ENCODE measurements at places on chromosomes 13 and 19. TPM values are rescaled to one million over a fixed set of nuclear protein-coding genes. Genes with fewer than 3 reads are reported as not detected.
A peak's percentile ranks its signal among the peaks of the same experiment; 100 is the strongest.

GRCh38 chr19:46374536-46375475 is 27.9 kb downstream of the PPP5C start:
- no peak for DNase-seq
- peaks cover 44% of the 10 kb centered on the region for H3K36me3 ChIP-seq

GRCh38 chr19:45827459-45828093 is 12.5 kb upstream of the RSPH6A start:
- no peaks in the 10 kb centered on the region for H3K27me3 ChIP-seq
- DNase-seq: no peak
- peaks cover 67% of the 10 kb centered on the region for H3K36me3 ChIP-seq

GRCh38 chr13:46313432-46314257 is 73.4 kb downstream of the RUBCNL start:
- H3K36me3 ChIP-seq: peaks cover 45% of the 10 kb centered on the region
- peak overlapping the region; percentile 65 for H3K4me3 ChIP-seq
- H3K4me1 ChIP-seq: peaks cover 15% of the 10 kb centered on the region
- DNase-seq: peak; percentile 60
- peak overlapping the region; percentile 80 for H3K27ac ChIP-seq

GRCh38 chr13:24631922-24632321 is 48.3 kb upstream of the ATP12A start:
- H3K27me3 ChIP-seq: no peaks in the 10 kb centered on the region
- H3K36me3 ChIP-seq: no peaks in the 10 kb centered on the region
- H3K4me1 ChIP-seq: peaks cover 18% of the 10 kb centered on the region
- DNase-seq: no peak
- no peak overlapping the region for H3K4me3 ChIP-seq

DNA sequence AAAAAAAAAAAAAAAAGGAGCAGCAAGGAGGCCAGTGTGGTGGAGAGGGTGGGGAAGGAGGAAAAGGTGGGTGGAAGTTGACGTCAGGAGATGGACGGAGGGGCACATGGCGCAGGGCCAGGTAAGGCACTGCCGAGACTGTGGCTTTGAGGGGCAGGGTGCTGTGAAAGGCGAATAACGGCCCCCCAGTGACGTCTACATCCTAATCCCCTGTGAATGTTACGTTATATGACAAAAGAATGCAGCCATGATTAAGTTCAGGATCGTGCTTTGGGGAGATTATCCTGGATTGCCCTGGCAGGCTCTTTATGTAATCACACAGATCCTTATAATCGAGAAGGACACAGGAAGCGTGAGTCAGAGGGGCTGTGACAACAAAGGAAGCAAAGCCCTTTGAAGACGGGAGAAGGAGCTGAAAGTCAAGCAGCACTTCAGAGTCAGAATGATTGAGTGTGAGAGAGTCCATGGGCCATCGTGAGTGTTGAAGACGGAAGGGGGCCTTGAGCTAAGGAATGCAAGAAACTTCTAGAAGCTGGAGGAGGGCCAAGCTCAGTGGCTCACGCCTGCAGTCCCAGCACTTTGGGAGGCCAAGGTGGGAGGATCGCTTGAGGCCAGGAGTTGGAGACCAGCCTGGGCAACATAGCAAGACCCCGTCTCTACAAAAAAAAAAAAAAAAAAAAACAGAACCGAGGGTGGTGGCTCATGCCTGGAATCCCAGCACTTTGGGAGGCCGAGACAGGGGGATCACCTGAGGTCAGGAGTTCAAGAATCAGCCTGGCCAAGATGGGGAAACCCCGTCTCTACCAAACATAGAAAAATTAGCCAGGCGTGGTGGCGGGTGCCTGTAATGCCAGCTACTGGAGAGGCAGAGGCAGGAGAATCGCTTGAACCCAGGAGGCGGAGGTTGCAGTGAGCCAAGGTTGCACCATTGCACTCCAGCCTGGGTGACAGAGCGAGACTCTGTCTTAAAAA is 13.8 kb upstream of the CEACAM16 start:
- no peaks in the 10 kb centered on the region for H3K36me3 ChIP-seq
- no peak overlapping the region for H3K4me3 ChIP-seq
- DNase-seq: peak; percentile 67
- peaks cover 16% of the 10 kb centered on the region for H3K27me3 ChIP-seq

DNA sequence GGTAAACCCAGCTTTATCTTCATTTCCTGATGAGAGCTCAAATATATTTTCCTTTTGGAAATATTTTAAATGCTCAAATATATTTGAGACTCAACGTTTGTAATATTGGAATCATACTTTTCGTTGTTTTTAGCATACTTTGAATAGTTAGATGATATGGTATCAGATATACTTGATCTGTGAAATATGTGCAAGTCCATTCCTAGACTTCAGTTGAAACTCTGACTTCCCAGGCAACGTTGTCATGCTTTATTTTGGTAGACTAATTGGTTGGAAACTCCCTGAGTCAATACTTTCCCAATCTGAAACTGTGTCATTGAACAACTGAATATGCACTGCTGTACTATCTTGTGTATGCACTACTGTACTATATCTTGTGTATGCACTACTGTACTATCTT is 378.5 kb downstream of the MYO16 start:
- no peak for DNase-seq
- no peak overlapping the region for H3K27ac ChIP-seq
- H3K4me3 ChIP-seq: no peak overlapping the region

- no peaks in the 10 kb centered on the region for H3K27me3 ChIP-seq
- no peak overlapping the region for H3K4me3 ChIP-seq
- H3K4me1 ChIP-seq: peaks cover 19% of the 10 kb centered on the region
- H3K36me3 ChIP-seq: peaks cover 55% of the 10 kb centered on the region
- H3K27ac ChIP-seq: no peak overlapping the region
These were observed 12.8 kb downstream of the N4BP2L2 start for GRCh38 chr13:32525766-32526165.

DNA sequence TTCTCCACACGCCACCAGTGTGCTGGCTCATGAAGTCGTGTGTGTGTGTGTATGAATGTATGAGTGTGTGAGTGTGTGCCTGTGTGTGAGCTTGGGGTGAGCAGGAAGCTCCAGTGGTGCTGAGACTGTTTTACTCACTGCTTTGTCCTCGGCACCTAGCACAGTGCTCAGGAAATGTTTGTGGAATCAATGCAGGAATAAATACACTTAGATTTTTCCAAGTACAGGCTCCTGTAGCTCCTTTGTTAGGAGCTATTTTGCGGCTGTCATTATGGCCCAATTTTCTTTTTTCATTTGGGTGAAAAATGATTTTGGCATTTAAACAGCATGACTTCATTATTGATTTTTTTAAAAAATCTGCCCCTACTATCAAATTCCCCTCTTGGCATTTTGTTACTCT is 193.5 kb upstream of the KL start:
- no peaks in the 10 kb centered on the region for H3K36me3 ChIP-seq
- no peak overlapping the region for H3K27ac ChIP-seq
- H3K4me1 ChIP-seq: no peaks in the 10 kb centered on the region
- H3K27me3 ChIP-seq: peaks cover 4% of the 10 kb centered on the region
- no peak for DNase-seq

DNA sequence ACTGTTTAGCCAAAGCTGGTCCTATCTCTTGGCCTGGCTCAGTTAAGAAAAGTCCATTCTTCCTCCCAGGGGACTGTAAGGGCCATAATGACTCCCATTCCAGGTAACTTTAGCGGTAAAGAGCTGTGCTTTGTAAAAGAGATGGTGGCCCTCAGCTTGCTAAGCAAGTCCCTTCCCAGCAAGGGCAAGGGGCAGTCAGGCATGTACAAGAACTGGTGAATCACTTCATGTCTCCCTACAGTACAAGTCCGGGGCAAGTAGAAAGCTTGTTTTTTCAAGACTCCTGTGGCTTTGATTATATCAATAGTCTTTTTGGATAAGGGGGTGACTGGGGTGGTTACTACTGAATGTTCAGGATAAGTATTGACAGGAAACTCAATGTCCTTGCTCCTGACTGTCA is 88.9 kb downstream of the SLC25A15 start:
- H3K27ac ChIP-seq: no peak overlapping the region
- H3K36me3 ChIP-seq: peaks cover 68% of the 10 kb centered on the region
- H3K4me1 ChIP-seq: peaks cover 13% of the 10 kb centered on the region
- no peak for DNase-seq
- H3K4me3 ChIP-seq: no peak overlapping the region
- no peaks in the 10 kb centered on the region for H3K27me3 ChIP-seq

GRCh38 chr13:111317571-111318345 is 2.7 kb upstream of the TEX29 start:
- peaks cover 3% of the 10 kb centered on the region for H3K36me3 ChIP-seq
- DNase-seq: no peak
- H3K4me3 ChIP-seq: no peak overlapping the region
- no peaks in the 10 kb centered on the region for H3K27me3 ChIP-seq
- no peak overlapping the region for H3K27ac ChIP-seq
- no peaks in the 10 kb centered on the region for H3K4me1 ChIP-seq

DNA sequence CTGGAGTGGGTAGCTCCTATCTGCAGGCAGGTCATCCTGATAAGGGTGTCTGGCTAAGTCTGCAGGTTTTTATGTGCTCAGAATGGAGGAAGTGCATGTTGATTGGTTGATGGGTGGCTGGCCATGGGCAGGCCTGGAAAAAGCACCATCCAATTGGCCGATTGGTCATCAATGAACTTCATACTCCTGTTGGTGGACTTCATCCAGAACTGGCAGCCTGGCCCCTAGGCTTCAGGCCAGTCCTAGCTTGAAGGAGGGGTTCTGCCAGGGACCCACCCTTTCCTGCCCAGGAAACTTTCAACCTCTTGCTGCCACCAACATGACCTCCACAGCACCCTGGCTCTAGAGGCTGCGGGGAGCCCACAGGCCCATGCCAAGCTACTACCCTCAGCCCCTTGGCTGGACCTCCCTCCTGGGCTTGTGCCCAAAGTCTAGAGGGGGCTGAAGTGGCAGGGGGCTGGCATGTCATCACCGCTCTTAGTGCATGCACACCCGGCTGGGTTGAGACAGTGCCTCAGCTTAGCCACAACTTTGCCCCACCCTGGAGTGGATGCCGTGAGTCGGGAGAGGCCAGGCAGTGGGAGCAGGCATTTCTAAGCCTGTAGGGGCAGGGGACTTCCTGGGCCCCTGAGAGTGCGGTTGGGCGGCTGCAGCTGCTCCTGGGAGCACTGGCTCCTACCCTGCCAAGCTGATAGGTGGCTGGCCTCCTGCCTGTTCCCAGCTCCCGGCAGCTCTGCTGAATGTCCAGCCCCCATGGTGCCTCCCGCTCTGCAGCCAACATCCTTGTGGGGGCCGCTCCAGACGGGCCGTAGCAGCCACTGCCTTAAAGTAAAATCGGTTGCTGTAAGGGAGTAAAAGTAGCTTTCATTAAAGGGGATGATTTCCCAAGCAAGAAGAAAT is 13.2 kb downstream of the DNAJC15 start:
- no peak overlapping the region for H3K27ac ChIP-seq
- no peaks in the 10 kb centered on the region for H3K27me3 ChIP-seq
- H3K4me3 ChIP-seq: no peak overlapping the region
- peaks cover 26% of the 10 kb centered on the region for H3K4me1 ChIP-seq
- DNase-seq: no peak

- H3K27me3 ChIP-seq: no peaks in the 10 kb centered on the region
- no peak for DNase-seq
- H3K4me3 ChIP-seq: no peak overlapping the region
- H3K27ac ChIP-seq: no peak overlapping the region
These were observed 533.7 kb downstream of the LIG4 start for GRCh38 chr13:107681600-107681999.

- H3K27ac ChIP-seq: peak overlapping the region; percentile 74
- peaks cover 2% of the 10 kb centered on the region for H3K36me3 ChIP-seq
- DNase-seq: peak; percentile 76
- peak overlapping the region; percentile 83 for H3K4me3 ChIP-seq
- peaks cover 42% of the 10 kb centered on the region for H3K4me1 ChIP-seq
These were observed 1.6 kb downstream of the PKN1 start for GRCh38 chr19:14434543-14435319.

DNA sequence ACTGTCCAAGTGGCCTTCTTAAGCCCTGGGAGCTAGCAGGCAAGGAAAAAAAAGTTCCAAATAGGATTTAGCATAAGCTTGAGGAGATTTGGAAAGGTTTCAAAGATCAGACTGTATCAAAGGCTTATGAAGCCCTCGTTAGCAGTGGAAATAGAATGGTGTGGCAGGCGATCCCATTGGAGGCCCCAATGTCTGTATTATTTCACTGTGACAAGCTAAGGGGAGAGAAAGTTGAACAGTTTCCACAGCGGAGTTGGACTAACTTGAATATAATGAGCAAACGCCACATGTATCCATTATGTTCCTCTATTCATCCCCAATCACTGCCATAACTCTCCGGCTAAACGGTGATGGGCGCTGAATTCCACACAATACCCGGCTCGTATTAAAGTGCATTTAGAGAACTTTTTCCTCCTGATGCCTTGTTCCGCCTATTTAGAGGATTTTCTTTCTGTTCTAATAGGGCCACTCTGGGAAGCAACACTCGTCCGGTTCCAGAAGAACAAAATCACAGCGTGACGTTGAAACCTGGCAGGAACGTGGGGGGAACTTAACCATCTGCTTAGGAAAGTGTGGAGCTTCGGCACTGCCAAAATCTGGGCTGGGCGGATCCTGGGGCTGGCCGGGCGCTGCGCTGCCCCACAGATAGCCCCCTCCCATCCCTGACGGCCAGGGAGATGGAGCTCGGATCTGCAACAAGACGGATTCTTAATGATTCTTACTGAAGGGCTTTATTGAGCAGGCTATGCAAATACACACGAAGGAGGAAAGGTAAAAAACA is 1.0 kb upstream of the PCDH8 start:
- H3K4me3 ChIP-seq: peak overlapping the region; percentile 55
- H3K27ac ChIP-seq: peak overlapping the region; percentile 41
- no peak for DNase-seq
- peaks cover 11% of the 10 kb centered on the region for H3K4me1 ChIP-seq
- peaks cover 62% of the 10 kb centered on the region for H3K27me3 ChIP-seq

DNA sequence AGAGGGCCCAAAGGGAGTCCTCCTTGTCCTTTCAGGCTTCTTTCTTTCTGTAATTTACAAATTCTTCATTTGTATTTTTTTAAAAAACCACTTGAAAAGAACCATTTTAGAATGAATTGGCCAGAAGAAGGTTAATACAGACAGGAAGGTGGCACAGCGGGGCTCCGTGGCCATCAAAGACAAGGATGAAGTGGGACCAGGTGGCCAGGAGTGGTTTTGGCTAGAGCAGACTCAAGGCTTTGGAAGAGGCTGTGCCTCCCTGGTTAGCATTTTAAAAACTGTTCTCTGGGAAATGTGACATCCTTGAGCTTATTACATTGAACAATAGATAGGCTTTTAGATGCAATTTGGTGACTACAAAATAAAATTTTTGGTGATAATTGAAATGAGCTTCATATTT is 48.4 kb downstream of the ATP8A2 start:
- H3K36me3 ChIP-seq: no peaks in the 10 kb centered on the region
- H3K27me3 ChIP-seq: peaks cover 16% of the 10 kb centered on the region
- H3K4me3 ChIP-seq: no peak overlapping the region
- no peaks in the 10 kb centered on the region for H3K4me1 ChIP-seq
- DNase-seq: no peak

LRRC25 gene
- total RNA-seq: not detected

PRKCG gene
- not detected for total RNA-seq

SCGB2B2 gene
- total RNA-seq: 0.24 TPM

GPR12 gene
- not detected for total RNA-seq

FCHO1 gene
- total RNA-seq: 96.2 TPM

GARIN5B gene
- total RNA-seq: not detected

FAM124A gene
- 0.82 TPM for total RNA-seq

SLITRK5 gene
- not detected for total RNA-seq

ATP13A1 gene
- total RNA-seq: 89.2 TPM

Measured in activated CD4-positive, alpha-beta T cell treated with anti-CD3 and anti-CD28 coated beads, Interleukin-2, amount 10 ng/mL, durations not matched to agents 24 days and 14 days (primary cell).